ENCODE measurements at places on chromosomes 11 and 22.

GRCh38 chr11:118411530-118411929 is 10.1 kb downstream of the ATP5MG start:
- DNase-seq = no peak

DNA sequence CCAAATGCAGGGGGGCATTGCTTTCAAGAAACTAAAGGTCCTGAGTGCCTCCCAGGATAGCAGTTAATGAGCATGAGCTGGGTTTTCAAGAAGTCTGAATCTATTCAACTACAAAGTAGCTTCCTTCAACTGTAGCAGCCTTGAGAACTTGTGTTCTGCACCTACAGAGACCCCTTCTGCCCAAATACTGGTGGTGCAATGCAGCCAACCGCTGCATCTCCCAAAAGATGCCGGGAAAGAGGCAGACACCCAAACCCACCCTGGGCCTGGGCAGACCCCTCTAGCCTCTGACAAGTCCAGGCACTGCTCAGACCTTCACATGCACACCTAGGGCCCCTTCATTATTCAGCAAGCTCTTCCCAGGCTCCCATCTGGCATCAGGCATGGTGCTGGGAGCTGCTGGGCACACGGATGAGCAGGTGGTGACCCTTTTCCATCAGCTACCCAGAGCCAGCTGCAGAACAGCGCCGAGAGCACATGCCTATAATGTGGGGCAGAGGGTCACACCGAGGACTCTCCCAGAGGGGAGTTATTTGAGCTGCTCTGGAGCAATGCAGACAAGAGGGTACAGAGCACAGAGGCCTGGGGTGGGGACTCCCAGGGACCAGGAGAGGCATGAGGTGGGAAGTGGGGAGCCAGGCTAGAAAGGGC is 44.9 kb upstream of the ETS1 start:
- peak; percentile 36 for DNase-seq

DNA sequence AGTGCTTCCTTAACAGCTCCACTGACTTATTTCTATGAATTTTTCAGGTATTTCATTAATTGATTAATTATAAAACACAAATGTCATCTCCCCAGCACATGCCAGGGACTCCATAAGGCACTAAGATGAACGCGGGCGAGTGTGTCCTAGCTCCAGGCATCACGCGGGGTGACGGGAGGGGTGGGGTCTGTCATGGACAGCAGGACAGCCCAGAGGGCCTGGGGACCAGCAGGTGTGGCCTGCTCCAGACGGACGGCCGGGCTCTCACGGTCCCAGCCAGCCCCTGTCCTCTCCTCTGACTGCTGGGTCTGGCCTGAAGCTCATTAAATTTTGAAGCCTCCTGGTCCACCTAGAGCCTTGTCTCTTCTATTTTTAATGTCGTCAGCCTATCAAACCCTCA is 531.1 kb downstream of the BRD1 start:
- DNase-seq = no peak

GRCh38 chr22:22702237-22703202 is 58.1 kb downstream of the GGTLC2 start:
- DNase-seq = no peak

DNA sequence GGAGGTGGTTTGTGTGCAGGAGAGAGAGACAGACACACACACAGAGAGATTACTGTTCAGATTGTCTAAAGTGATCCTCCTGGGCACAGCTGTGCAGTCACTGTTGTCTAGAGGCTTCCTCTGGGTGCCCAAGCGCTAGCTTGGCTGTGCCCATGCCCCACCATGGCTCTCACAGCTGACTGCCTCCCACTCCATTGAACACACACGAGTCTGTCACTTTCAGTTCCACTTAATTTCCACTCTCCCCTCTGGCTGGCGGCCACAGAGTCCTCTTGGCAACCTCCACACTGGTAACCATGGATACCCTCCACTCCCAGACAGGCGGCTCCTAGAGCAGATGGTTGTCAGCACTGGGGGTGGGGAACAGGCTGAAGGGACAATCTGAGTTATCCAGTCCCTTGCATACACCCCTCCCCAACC is 29.1 kb downstream of the MAP6 start:
- DNase-seq = no peak

GRCh38 chr11:61512435-61512834 is 3.9 kb downstream of the LRRC10B start:
- DNase-seq = no peak
